Kidney epithelial cell (primary cell): ENCODE measurements at places on chromosomes 16 and 17. TPM values are rescaled to one million over a fixed set of nuclear protein-coding genes. Genes with fewer than 3 reads are reported as not detected.

DNA sequence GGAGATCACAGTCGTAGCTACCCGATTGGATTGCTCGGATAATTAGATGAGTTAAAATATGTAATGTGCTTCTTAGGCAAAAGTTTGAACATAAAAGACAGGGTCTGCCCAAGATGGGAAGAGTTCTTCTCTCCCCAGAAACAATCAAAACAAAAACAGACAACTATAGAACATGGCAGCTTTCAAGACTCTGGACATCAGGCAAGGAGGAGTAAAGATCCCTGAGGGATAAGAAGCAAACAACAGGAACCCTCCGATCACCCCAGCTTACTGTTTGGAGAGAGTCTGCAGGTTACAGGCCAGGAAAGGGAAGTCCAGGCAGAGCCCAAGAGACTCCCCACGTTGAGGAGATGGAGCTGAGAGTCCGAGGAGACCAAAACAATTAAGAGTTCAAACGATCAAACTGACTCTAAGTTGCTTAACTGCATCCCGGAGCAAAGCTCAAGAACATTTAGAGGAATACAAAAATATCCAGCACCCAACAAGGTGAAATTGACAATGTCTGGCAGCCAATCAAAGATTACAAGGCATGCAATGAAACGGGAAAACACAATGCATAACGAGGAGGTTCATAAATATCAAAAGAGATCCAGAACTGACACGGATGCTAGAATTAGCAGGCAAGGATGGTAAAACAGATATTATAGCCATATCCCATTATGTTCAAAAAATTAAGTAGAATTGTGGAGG is 3.9 kb downstream of the ASGR2 start:
- no peak for DNase-seq

KRTAP9-4 gene
- not detected in 2 replicates for total RNA-seq

GRCh38 chr17:45353043-45353442 is 36.2 kb upstream of the MAP3K14 start:
- no peak for DNase-seq

- no peak for DNase-seq
These were observed 5.5 kb downstream of the CBFB start for GRCh38 chr16:67034487-67034886.

- no peak for DNase-seq
These were observed 79.6 kb upstream of the TEKT1 start for GRCh38 chr17:6910987-6911603.

NME2 gene
- 1,008 and 1,016 TPM in 2 replicates for total RNA-seq

DNA sequence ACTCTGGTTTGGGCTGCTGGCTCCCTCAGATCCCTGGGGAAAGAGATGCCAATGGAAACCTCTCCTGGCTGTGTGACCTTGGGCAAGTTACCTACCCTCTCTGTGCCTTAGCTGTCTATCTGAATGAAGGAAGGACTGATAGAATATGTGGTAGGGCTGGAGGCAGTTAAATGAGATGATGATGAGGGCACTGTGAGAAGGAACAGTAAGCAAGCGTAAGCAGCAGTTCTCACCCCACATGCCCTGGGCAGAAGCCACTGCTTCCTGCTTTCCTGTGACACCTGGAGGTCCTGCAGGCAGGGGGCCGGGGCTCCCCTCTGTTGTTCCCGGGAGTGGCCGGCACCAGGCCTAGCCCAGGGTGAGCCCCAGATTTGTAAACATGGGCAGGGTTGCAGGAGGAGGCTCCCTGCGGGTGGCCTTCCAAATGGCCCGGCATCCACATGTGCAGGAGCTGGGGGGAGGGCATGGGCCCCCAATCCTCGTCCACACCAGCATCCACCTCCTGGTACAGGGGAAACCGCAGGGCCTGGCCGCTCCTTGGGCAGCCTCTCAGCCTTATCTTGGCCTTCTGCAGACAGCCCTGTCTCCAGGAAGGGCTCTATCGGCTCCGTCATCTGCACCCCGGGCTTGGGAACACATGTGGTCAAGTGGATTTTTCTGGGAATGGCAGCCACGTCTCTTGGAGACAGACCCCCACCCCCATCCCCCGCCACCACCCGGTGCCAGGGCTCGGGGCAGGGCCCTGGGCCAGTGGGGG is 235.6 kb upstream of the GSE1 start:
- DNase-seq = no peak

KRTAP1-3 gene
- not detected in 2 replicates for total RNA-seq

DNA sequence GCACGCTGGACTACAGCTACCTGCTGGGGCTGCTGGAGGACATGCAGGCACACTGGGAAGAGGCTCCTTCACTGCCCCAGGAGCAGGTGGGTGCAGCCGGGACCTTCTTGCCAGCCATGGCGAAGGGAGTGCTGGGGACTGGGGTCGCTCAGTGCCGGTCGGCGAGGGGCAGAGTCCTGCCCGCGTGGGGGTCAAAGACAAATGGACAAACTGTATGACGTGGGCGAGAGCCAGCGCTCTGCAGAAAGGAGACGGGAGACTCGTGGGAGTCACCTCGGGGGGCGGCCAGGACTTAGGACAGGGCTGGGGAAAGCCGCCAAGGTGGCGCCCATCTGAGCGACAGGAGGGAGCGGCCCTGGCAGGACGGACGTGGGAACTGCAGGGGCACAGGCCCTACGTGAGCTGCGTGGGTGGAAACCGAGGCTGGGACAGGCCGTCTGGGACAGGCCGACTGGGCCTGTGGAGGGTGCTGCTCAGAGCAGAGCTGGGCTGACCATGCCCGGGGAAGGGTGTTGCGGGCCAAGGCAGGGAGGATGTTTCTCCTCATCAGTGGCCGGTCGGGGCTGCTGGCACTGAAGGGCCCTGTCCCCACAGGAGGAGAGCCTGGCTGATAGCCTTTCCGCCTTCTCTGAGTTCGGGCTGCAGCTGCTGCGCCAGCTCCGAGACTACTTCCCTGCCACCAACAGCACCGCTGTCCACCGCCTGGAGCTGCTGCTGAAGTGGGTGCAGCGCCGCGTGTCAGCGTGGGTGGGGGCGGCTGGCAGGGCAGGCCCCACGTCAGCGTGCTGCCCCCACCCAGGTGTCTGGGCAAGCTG is 8.0 kb downstream of the TSR3 start:
- no peak for DNase-seq

DNA sequence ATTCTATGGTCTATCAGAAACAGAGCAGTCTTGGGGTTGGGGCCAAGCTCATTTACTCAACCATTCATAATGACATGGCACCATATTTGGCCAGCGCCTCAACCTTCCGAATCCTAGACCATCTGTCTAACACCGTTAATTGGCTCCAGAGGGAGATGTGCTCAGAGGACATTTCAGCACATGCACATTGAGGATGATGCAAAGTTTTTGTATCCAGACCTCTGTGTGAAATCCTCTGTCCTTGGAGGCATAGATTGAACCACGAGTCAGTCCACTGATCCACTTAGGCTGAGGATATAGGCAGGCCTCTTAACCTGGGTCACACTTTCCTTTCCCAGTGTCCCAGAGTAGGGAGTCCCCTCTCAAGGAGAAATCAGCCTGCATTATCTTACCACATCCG is 85.5 kb downstream of the SHISA6 start:
- DNase-seq = no peak

- DNase-seq = no peak
These were observed 46.8 kb downstream of the MRPS23 start for GRCh38 chr17:57803021-57803420.

DNA sequence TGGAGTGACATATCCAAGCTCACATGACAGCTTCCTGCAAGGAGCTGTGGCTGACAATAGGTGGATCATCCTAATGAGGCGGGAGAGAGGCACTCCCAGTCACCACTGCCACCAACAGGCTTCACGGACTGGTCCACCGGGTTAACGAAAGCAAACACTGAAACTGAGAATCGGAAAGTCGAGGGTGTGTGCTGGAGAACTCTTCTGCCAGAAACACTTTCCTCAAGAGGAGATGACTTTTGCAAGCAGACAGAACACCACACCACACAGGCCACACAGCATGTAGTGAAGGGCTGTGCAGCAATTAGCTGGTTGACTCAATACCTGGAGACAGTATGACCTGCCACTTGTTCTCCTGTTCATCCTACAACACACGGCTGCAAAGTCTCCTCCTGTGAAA is 53.0 kb upstream of the DNAJA2 start:
- DNase-seq = no peak

DNA sequence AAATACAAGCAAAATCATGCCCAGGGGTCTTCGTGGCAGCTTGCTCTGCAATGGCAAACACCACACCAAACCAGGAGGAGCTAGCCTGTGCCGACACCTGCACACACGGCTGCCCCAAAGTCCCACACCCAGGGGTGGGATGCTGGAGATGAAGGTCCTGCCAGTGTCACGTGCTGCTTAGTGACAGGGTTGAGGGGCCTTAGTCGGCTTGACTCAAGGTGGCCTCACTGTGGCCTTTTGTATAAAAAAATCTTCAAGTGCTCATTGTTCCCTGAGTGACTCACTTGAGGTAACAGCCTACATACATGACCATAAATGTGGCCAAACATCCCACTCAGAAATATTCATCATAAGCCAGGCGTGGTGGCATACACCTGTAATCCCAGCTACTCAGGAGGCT is 7.3 kb downstream of the TRIM65 start:
- no peak for DNase-seq

KRTAP2-2 gene
- not detected in 2 replicates for total RNA-seq

- DNase-seq = no peak
These were observed 12.1 kb downstream of the ZZEF1 start for GRCh38 chr17:4130715-4131114.

DNA sequence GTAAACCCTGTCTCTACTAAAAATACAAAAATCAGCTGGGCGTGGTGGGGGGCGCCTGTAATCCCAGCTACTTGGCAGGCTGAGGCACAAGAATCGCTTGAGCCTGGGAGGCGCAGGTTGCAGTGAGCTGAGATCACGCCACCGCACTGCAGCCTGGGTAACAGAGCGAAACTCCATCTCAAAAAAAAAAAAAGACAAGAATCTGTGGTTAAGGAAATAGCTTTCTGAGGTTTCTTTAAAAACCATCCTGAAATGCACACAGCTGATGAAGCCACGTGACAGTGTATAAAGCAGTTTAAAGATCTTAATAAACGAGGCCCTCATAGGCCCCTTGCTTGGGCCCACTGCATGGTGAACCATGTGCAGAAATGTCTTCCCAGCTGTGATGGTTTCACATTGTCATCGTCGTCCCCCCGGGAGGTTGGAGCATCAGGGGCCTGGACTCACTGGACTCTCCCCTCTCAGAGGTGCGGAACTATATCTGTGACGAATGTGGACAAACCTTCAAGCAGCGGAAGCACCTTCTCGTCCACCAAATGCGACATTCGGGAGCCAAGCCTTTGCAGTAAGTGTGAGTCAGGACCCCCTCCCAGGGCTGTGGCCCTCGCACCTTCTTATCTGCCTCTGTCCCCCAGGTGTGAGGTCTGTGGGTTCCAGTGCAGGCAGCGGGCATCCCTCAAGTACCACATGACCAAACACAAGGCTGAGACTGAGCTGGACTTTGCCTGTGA is 16.2 kb downstream of the ZNF276 start:
- DNase-seq = no peak

DNA sequence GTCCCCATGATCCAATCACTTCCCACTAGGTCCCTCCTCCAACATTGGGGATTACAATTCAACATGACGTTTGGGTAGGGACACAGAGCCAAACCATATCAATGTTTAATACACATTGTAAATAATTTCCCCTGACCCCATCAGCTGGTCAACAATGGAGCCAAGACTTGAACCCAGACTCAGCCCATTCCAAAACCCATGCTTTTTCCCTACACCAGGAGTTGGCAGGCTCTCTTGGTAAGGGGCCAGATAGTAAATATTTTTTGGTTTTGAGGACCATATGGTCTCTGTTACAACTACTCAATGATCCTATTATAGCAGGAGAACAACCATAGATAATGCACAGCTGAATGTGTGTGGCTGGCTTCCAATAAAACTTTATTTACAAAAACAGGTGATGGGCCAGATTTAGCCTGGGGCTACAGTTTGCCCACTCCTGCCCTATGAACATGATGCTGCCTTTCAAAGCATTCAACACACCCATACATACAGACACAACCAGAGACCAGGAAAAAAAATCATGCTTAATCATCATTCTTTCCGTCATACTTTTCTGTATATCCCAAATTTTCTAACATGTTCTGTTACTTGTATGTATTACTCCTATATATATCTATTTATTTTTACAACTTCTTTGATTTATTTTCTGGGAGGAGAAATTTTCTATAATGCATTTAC is 22.1 kb upstream of the MSI2 start:
- DNase-seq = no peak

GRCh38 chr16:17476414-17477259 is 5.9 kb upstream of the XYLT1 start:
- DNase-seq = peak; percentile 10

- no peak for DNase-seq
These were observed 24.0 kb downstream of the PIK3R5 start for GRCh38 chr17:8941520-8941919.

HOXB1 gene
- not detected in 2 replicates for total RNA-seq

DNA sequence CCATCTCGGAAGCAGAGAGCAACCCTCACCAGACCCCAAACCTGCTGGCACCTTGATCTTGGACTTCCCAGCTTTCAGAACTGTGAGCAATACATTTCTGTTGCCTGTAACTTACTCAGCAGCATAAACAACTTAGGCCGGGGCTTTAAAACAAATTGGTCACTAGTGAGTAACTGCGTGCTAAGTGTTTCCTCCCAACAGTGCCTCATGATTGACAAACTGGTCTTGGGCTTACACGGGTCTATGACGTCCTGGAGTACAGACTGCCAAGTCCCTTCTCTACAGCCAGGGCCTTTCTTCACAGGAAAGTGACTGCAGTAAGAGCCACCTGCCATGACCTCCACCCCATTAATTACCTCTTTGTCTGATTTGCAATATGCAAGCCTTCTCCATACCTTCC is 136.7 kb downstream of the XYLT1 start:
- no peak for DNase-seq

DNA sequence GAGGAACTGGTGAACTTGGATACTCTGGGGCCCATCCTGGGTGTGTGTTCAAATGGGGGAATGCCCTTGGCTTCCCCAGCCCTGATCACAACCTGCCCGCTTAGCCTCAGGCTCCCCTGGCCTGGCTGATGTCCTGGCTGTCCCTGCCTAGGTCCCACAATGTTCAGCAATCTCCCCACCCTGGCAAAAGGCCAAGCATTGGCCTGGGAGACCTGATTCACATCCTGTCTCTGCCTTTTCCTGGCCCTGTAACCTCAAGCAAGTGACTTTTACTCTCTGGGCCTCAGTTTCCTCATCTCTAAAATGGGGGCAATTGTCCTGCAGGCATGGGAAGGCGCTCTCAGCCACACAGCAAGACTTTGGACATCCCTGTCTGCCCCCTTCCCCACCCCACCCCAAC is 14.4 kb downstream of the CPNE2 start:
- DNase-seq = no peak
